SK-MEL-5 (cell line): ENCODE measurements at places on chromosomes 11 and 22.

DNA sequence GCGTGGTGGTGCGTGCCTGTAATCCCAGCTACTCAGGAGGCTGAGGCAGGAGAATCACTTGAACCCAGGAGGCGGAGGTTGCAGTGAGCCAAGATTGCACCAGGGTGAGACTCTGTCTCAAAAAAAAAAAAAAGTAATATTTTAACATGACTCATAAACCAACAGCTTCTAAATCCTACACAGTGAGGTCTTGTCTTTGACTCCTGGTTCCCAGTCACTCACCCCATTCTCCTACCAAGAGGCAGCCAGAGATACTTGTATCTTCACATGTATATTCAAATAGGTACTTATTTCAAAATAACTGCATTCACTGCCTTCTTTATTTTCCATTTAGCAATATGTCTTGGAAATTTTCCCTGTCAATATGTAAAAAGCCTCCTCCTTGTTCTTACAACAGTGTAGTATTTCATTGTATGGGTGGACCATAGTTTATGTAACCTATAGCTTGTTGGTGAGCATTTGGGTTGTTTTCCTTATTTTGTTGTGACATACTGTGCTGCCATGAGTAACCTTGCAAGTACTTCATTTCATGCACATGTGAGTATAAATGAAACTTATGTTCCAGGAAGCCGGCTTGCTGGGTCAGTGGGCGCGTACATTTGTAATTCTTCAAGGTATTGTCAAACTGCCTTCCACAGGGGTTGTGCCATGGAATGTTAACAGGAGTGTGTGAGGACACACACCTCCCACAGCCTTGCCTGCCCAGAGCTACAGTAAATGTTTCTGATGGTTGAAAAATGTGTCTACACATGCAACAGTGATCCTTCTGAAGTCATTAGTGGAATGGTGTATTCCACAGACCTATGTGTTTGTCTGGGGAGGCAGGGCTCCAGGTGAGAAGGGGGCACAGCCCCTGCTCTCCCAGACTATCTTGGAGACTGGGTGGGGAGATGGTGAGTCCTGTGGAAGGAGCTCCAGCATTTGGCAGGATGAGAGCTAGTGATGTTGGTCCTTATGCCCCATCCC lies 47.9 kb downstream of the OSBP2 start:
- DNase-seq = no peak

GRCh38 chr11:104965735-104966134 lies 2.6 kb downstream of the CASP4 start:
- DNase-seq = no peak

DNA sequence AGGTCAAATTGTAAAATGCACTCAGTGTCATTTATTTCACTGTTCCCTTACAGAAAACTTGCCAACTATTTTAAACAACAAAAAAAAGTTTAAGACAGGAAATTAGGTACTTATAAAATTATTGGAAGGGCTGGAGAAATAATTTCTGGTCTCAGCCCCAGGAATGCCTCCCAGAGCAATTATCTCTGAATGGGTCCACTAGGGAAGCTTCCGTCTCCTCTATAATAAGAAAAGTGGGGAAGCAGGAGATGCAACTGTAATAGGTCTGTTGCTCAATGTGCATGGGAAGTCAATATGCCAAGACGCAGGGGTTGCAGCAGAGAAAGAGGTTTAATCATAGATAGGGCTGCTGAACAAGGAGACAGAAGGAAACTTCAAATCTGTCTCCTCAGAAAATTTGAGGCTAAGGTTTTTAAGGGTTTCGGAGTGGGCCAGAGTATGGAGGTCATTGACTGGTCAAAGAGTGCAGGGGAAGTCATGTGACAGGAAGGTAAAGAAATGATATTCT lies 10.9 kb upstream of the RNF141 start:
- DNase-seq = no peak

GRCh38 chr11:93278976-93279375 lies 51.6 kb upstream of the DEUP1 start:
- no peak for DNase-seq

- no peak for DNase-seq
These were observed 24.9 kb upstream of the CHKA start for GRCh38 chr11:68146010-68146540.

DNA sequence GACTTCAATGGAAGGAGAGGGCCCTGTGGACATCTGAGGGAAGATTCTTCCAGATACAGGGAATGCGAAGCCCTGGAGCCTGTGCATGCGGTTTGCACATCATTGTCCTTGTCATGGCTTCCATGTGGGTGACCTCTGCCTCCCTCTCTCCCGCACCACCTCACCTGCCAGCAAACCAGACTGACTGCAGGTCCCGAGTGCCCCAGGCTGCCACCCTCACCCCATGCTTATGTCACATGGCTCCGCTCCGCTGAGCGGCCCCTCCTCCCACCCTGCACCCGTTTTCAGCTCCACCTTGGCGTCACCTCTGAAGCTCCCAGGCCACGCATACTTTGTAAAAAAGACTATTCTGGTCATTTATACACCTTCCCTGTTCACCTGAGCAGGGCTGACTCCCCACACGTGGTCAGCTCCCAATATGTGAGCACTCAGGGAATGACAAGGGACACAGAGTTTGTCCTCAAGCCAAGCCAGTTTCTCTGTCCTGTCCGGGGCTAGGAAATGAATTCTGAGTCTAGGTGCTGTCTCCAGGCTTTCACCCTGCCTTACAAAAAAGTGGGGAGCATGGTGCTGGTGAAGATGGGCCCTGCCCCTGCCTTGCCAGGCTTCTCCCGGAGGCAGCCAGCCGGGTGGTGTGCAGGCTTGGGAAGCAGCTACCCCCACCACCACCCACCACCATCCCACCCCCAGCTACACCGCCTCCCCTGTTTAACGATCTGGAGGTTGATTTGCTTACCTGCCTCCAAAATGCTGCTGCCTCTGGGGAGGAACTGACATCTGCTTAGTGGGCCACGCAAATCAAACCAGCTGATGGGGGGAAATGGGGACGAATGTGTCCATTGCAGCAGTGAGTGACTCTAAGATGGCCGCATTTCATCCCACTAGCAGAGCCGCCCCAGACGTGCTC lies 32.7 kb downstream of the FAM83F start:
- DNase-seq = no peak

DNA sequence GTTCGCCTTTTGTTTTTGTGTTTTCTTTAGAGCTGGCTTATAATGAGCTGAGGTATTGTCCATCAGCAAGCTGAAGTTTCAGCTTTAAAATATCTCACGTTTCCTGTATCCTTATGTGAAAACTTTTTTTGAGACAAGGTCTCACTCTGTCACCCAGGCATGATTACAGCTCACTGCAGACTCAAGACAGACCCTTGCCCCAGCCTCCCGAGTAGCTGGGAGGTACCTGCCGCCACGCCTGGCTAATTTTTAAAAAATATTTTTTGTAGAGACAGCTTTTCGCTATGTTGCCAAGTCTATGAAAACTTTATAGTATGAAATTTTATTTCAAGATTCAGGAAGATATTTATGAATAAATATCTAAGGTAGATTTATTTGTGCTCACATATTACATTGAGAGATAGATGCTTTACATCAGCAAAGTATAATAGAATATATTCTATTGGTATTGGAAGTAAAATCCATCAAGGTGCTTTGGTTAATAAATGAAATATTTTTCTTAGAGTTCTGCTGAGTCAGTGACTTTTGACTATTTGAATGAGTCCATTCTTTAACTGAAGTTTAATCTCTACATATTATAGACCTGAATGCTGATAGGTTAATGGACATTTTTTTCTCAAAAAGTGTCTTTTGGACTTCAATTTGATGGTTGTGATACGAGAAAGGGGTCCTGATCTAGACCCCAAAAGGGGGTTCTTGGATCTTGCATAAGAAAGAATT lies 10.2 kb downstream of the KREMEN1 start:
- no peak for DNase-seq

DNA sequence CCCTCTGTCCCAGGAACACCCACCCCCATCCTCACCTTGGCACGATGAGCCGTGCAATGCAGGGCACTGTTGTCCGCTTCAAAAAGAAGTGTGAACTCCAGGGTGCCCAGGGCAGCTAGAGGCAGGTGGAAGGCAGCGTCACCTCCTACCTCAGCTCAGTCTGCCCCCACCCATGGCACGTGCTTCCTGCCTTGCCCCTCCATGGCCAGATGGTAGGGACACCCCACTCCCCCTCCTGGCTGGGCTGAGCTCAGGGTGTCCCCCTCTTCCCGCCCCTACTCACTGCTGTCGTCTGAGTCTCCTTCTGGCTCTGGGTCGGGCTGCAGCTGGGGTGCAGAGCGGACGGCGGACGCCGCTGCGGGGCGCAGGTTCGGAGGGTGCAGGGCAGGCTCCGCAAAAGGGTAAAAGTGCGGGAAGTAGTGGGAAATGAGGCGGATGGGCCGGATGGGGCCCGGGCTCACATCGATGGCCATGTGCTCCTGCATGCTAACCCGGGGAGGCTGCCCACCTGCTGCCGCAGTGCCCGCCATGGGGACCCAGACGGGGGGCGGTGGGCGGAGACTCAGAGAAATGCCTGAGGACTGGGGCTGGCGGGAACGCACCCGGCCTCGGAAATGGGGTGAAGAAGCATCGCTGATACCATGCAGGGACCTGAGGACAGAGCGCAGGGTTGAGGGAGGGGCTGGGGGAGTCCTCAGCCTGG lies 9.1 kb downstream of the NDUFV1 start:
- no peak for DNase-seq

- no peak for DNase-seq
These were observed 2.3 kb upstream of the ANO1 start for GRCh38 chr11:70075836-70076235.
